ENCODE measurements at places on chromosomes 3 and 15.

GRCh38 chr15:101499863-101500713 lies 10.6 kb upstream of the PCSK6 start:
- no peak for DNase-seq

GRCh38 chr15:68429691-68430470 lies 2.1 kb downstream of the ITGA11 start:
- DNase-seq, result peak; percentile 30

DNA sequence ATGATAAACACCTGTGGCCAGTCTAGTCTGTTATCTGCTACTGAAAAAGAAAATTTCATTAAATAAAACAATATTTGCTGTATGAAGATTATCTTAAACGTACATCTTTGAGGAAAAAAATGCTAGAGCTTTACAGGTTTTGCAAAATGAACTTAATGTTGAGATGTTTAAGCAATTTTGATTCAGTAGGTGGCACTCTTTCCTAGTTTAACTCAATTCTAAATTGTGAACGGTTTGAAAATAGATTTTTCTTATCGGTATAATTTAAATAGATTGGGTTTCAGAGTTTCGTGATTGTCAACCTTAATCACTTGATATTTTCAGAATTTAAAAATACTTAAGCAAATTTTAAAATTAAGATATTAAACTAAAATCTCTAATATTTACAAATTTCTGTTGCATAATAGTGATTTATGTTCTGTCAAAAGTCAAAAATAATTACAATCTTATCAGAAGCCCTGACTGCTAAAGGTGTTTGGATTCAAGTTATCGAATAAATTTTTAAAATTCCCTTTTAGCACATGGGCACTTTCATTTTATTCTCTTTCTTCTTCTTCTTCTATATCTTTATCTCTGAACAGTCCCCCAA lies 7.0 kb upstream of the RNF111 start:
- DNase-seq, result peak; percentile 64

DNA sequence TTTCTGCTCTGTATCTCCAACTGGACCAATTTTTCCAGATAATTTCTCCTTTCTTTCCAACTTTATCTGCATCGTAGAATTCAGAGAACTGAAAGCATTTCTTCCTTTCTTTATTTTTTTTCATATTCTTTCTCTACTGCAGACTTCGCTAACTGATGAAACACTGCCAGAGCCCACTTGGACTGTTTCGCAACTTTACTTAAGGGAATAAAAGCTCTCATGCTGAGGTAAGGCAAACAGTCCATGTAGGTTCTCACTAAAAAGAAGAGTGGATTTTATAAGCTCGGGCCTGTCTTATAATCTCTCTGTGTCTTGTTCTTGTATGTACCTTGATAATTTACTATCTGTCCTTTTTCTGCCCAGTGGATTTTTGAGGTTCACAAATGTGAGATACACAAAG lies 163.5 kb downstream of the CNTN4 start:
- DNase-seq, result no peak

DNA sequence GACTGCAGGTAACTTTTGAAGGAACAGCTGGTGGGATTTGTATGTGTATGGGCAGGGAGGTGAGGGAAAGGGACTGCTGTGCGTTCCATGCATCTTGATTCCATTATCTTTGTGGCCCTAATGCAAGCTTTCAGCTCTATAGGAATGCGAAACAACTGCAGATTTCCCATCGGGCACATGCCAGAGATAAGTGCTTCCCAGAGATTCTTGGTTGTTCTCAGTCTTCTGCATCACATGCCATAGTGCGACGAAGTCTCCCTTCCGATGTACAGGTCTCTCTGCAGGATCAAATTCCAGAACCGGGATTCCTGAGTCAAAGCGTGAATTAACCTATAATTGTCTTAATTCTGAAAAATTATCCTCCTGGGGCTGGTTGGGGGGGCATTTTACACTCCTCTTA lies 72.6 kb upstream of the NSMCE3 start:
- DNase-seq, result no peak

DNA sequence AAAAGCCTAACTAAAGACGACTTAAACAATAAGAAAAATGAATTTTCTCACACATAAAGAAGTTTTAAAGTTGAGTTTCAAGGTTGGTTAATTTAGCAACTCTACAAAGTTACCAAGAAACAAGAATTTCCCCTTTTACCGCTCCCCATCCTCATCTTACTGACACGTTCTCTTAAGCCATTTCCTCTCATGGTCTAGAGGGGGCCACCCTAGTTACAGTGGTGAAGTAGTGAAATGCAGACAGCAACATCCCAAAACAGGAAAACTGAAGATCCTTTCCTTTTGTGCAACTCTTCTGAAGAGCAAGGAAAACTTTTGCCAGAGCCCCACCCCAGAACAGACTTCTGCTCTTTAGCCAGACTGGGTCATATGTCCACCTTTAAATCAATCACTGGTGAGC lies 17.3 kb upstream of the SOX14 start:
- no peak for DNase-seq

DNA sequence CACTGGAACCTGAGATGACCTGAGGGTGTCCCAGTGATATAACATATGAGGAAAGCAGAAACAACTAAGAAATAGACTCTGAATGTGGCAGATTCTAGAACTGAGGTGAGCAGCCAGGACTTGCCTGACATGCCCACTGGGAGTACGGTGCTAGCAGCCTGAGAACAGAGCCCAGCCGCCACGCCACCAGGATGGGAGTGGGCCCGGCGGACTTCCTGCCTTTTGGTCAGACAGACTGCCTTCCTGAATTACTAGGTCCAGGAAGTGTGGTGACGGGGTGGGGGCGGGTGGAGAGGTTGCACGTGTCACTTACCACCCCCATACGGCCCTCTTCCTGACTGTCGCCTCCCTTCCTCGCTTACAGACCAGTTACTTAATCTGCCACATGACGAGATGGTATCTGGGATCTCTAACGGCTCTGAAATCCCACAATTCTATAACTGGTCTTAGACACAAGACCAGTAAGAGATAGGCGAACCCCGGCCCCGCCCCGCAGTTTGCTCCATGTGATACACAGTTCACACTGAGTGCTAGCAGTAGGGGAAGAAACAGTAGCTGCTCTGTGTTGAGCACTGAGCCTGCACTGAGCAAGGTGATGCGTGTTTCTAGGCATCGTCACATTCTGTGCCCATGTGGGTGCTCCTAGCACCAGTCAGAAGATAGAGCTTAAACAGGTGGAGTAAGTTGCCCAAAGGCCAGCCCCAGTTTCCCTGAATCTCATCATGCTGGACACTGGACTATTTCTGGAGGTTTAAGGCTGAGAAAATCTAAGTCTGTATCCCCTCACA lies 95.7 kb downstream of the CPN2 start:
- DNase-seq, result no peak

GRCh38 chr3:10004506-10004905 lies 17.9 kb upstream of the EMC3 start:
- DNase-seq, result no peak

GRCh38 chr3:118055381-118055780 lies 979.3 kb downstream of the IGSF11 start:
- no peak for DNase-seq

GRCh38 chr3:107028626-107029025 lies 348.6 kb upstream of the CCDC54 start:
- no peak for DNase-seq

- DNase-seq, result no peak
Observed at GRCh38 chr3:19446687-19447086, 298.4 kb downstream of the KCNH8 start.

DNA sequence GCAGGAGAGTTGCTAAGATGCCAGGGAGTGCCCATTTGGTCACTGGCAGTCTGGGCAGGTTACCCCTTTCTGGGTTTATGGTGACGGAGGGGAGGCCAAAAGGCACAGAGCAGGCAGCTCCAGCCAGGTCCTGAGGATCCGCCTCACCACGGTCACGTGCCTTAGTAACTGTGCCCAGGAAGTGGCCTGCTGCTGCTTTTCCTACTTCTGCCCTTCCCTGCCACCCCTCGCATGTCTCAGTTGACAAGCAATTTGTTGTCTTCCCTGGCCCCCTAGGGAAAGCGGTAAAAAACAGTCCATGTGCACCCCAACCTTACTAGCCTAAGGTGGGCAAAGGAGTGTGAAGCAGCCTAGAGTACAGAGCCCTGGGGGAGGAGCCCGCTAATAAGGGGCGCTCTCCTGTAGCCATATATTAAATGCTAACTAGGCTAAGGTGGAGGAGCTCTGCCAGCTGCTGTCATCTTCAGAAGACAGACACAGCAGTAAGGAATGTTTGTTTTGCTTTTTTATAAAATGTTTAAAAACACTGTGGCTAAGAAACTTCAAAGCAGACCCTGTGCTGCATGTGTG lies 9.1 kb upstream of the LIPH start:
- no peak for DNase-seq

- no peak for DNase-seq
Observed at GRCh38 chr3:53707222-53707621, 139.0 kb downstream of the CHDH start.

- peak; percentile 52 for DNase-seq
Observed at GRCh38 chr3:85571835-85572234, 613.0 kb downstream of the CADM2 start.

- DNase-seq, result no peak
Observed at GRCh38 chr3:97694876-97695275, 69.7 kb upstream of the ARL6 start.

DNA sequence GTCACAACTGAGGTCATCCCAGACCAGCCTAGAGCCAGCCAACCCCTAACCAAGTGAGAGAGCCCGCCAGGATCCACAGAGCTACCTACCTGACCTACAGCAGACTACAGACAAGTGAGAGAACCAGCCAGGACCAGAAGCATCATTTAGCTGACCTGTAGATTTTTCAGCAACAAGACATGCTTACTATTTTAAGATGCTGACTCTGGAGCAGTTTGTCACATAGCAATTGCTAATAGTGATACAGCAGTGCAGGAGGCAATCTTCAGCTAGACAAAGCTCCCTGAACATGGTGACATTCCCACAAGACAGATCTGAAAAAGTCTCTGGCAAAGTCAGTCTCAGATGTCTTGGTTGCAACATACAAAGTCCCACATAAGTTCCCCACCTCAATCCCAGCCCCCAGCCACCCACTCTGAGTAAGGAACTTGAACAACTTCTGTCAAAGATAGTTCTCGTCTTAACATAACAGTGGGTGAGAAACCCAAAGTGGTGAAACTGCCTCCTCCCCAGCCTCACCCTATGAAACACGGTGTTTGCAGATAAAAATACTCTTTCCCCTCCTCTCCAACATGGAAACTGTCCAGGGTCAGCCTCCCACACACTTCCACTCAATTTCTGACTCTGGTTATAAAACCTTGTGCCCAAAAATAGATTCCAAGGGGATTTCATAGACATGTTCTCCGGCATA lies 120.3 kb upstream of the SLC6A11 start:
- no peak for DNase-seq

- DNase-seq, result no peak
Observed at GRCh38 chr15:63526401-63526800, 22.0 kb downstream of the USP3 start.

DNA sequence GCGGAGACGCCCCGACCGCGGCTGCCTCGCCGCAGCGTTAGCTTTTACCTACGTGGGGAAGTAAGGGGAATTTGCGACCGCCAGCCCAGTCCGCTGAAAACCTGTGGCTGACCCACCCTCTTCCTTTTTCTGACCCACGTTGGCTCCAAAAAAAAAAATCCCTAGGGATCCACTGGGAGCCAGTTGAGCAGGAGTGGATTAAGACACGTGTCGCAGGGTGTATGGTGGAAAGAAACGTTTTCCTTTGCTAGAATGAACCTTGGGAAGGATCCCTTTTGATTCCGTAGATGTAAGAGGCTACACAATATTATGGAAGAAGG lies 575 bp upstream of the PCYT1A start:
- peak; percentile 61 for DNase-seq

- no peak for DNase-seq
Observed at GRCh38 chr15:98586066-98586465, 62.3 kb upstream of the IGF1R start.

- DNase-seq, result no peak
Observed at GRCh38 chr15:51314391-51315337, 23.7 kb downstream of the CYP19A1 start.

DNA sequence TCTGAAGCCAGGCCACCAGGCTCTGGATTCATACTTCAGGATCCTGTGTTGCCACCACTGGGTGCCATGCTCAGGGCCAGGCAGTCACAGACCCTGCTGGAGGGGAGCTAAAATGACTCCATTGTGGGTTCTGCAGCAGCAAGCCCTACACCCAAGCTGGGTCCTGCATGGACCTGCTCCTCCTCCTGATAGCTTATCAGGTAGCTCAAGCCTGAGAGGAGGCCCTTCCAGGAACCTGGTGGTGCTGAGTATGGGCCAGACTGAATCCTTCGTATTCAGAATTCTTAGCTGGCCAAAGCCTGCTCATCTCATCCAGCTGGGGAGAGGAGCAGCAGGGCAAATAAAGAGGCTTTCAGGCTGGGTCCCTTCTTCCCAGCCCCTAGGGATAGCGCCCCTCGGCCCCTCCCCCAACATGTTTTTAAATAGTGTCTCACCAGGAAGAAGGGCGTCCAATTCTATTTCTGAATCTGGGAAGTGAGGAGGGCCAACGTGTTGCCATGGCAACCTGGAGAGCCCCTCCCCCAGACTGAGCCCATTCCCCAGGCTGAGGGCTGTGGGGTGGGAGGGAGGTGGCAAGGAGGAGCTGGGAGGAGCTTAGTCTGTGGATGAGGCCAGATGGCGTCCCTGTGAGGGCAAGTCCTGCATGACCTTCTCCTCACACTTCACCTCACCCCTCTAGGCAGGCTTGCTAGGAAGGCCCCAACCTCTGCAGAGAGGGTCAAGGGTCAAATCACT lies 11.0 kb upstream of the CAMKV start:
- DNase-seq, result no peak

DNA sequence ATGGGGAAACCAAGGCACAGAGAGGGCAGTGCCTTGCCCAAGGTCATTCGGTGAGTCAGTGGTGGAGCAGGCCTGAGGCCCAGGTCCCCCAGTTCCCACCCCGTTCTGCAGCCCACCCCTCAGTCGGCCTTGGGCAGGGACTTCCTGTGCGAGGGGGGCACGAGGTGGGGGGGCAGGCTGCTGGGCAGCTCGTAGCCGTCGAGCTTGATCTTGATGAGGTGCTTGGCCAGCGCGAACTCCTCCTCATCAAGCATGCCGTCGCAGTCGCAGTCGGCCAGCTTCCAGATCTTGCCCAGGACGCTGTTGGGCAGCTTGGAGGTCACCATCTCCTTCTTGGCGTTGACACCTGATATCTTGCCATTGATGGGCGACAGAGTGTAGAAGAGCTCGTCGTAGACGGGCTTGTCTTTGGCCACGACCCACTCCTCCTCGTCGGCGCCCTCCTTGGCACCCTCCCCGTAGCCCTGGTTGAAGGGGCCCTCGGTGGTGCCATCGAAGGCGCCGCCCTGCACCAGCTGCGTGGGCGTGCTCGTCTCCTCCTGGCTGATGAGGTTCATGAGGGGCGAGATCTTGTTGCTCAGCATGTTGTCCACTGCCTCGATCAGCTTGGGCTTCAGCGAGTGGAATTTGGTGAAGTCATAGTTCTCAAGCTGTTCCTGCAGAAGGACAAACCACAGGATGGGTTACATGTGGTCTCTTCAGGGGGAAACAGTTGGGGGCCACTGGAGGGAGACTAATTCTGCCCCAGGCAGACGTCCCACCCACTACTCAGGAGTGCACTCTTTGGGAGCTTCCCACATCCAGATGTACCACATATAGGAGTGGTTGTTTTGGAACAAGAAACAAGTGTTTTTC lies 6.9 kb upstream of the SPTBN5 start:
- no peak for DNase-seq

- no peak for DNase-seq
Observed at GRCh38 chr15:53307952-53308624, 451.4 kb downstream of the WDR72 start.

- peak; percentile 95 for DNase-seq
Observed at GRCh38 chr3:141336672-141337522, 31.4 kb upstream of the ZBTB38 start.

All from fibroblast of mammary gland (primary cell).